ENCODE measurements at places on chromosomes 2 and 18. TPM values are rescaled to one million over a fixed set of nuclear protein-coding genes. Genes with fewer than 3 reads are reported as not detected.

Gene SH3BP4
- total RNA-seq: not detected

DNA sequence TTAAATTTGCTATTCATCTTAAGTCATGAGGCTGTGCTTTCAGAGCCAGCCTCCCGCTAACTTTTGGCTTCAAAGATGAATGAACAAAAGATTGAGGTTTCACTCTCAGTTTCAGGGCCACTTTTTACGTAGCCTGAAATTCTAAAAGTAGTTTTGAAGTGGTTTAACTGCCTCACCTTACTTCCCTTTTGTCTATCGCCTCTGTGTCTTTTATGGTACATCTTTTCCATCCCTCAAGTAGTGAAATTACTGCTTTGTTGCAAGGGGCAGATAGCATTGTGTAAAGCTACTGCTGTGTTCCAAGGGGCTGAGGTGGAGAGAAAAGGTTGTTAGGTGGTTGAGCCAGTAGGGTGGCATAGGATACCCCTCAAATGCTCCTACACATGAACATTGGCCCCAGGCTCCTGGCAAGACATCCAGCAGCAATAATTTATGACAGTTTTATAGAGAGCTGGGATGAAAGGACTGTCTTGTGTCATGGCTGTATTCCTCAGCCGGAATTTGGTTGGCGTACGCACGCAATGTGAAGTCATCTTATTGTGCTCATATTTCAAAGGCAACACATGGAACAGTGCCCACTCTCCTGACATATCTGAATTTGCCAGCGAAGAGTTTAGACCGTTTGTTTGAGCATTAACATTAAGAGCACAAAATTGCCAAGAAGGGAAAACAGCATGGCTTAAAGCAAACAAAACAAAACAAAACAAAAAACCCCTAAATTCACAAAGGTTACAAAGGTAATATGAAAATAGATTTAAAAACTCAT is 32.2 kb downstream of the QPCT start:
- H3K4me1 ChIP-seq: peaks cover 22% of the 10 kb centered on the region
- no peak for DNase-seq
- H3K4me3 ChIP-seq: peak overlapping the region; percentile 39
- peak overlapping the region; percentile 10 for H3K27ac ChIP-seq

DNA sequence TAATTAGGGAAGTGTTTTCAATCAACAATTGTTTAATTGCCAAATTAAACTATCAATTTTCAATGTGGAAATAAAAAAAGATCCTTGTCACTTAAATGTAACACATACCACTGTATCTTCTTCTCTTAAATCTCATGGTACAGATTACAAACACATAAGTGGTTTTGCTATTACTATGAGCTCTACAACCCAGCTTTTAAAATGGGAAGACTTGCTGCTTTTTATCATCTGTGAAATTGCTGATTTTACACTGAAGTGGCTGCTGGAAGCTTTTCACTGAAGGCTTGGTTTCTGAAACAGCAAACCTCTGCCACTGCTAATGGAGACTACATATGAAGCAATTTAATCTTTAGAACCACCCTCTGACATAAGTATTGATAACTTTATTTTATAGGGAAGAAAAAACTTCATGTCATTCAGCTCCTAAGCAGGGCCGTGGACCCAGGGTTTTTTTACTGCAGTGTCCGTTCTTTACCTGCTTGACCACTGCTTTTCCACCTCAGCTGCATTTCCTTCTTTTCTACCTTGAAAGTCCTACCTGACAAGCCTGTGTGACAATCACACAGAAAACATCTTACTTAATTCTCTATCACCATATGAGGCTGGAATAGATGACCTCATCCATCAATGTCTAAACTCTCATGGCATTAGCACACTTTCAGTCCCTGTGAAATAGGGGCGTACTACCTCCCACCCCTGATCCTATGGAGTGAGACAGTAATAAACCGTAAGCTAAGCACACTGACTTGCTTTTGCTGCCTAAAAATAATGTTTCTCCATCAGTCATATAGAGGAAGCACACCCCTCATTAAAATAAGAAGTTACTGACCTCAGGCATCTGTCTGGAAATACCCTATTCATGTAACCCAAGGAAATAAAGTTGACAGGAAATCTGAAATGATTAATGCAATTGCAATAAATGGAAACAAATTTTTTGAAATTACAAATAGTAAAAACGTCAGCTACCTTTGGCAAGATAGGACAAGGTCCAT is 19.2 kb upstream of the SLC8A1 start:
- no peaks in the 10 kb centered on the region for H3K27me3 ChIP-seq
- no peak overlapping the region for H3K4me3 ChIP-seq
- no peak overlapping the region for H3K27ac ChIP-seq
- no peaks in the 10 kb centered on the region for H3K4me1 ChIP-seq

GRCh38 chr18:79931475-79931874 is 20.0 kb downstream of the SLC66A2 start:
- no peak for DNase-seq
- H3K4me1 ChIP-seq: no peaks in the 10 kb centered on the region
- no peak overlapping the region for H3K27ac ChIP-seq
- H3K27me3 ChIP-seq: no peaks in the 10 kb centered on the region
- peaks cover 74% of the 10 kb centered on the region for H3K36me3 ChIP-seq

- H3K4me1 ChIP-seq: peaks cover 18% of the 10 kb centered on the region
- no peaks in the 10 kb centered on the region for H3K27me3 ChIP-seq
- H3K27ac ChIP-seq: no peak overlapping the region
- H3K4me3 ChIP-seq: no peak overlapping the region
- no peak for DNase-seq
Measured at GRCh38 chr2:174836995-174837390, 72.7 kb upstream of the CHRNA1 start.

DNA sequence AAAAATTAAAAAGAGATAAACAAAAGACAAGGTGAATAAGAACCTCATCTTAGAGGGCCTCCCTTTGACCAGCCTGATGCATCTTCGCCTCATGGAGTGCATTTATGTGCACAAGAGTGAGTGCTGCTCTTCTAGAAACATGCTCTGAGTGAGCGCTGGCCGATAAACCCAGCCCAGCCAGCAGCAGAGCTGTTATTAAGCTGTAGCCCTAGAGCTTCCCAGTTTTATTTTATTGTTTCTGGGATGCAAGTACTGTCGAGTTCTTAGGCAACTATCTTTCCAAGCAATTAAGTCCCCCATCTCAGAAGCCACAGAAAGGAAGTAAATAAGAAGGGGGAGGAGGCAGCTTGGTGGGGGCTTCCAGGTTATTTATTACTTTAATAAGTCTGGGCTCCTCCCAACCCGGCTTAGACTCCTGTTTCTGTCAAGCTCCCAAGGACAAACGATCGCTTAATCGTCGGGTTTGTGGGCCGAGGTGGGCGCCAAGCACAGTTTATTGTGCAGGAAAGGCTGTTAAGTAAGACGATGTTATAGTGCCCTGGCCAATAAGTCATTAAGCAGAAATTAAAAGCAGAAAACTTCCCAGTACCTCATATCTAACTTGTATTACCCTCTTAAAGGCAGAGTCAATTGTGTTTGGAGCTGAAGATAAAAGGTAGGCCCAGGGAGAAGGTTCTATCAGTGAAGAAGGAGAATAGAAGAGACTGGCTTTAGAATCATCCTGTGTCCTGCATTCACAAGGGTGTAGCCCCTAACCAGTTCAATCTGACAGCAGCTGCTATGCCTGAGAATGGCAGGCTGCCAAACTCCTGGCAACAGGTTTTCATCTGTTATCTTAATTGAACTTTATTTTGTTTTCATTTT is 176.3 kb downstream of the PIK3C3 start:
- no peak overlapping the region for H3K27ac ChIP-seq
- no peaks in the 10 kb centered on the region for H3K4me1 ChIP-seq
- no peak overlapping the region for H3K4me3 ChIP-seq
- H3K36me3 ChIP-seq: no peaks in the 10 kb centered on the region
- peaks cover 3% of the 10 kb centered on the region for H3K27me3 ChIP-seq

GRCh38 chr2:145226901-145227300 is 707.0 kb upstream of the ZEB2 start:
- no peaks in the 10 kb centered on the region for H3K4me1 ChIP-seq
- peaks cover 5% of the 10 kb centered on the region for H3K27me3 ChIP-seq
- H3K4me3 ChIP-seq: no peak overlapping the region
- H3K27ac ChIP-seq: no peak overlapping the region
